ENCODE measurements at places on chromosomes 6 and 20. TPM values are rescaled to one million over a fixed set of nuclear protein-coding genes. Genes with fewer than 3 reads are reported as not detected.

Gene TAP1
- 274 TPM for polyA plus RNA-seq

Gene ASIP
- not detected for polyA plus RNA-seq

Gene SLC2A4RG
- 4.6 TPM for polyA plus RNA-seq

Gene NOP56
- polyA plus RNA-seq, result 89.0 TPM

Gene FBXO30
- polyA plus RNA-seq, result 1.3 TPM

- no peak for DNase-seq
These were observed 12.5 kb upstream of the BFSP1 start for GRCh38 chr20:17543531-17544131.

GRCh38 chr6:99434702-99435530, 9.8 kb upstream of the PNISR start:
- no peak for DNase-seq

- no peak for DNase-seq
These were observed 323.6 kb downstream of the CD83 start for GRCh38 chr6:14440940-14441781.

DNA sequence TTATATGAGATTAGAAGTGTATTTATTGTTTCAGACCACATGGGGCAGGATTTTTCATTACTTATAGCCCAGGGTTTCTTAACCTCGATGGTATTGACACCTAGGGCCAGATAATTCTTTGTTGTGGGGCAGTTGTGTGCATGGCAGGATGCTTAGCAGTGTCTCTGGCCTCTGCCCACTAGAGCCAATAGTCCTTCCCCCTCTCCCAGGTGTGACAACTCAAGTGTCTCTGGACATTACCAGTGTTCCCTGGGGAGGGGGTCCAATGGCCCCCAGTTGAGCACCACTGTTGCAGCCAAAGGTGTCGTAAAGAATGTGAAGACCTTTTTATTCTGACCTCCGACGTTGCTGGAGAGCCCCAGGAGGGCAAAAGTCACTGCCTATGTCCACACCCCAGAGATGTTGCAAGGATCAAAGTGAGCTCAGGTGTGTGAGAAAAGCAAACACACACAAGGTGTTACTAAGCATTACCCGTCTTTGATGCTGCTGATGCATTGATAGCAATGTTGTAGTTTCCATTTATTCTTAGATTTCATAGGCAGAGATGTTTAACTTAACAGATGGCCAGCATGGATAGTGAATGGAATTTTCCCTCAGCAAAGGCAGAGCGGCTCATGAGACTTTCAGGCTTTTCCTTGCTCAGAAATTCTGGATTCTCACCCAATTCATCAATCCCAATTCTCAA, 22.2 kb downstream of the BANF2 start:
- no peak for DNase-seq

- no peak for DNase-seq
These were observed 42.2 kb downstream of the PRND start for GRCh38 chr20:4763723-4764510.

- DNase-seq, result no peak
These were observed 57.1 kb upstream of the NNAT start for GRCh38 chr20:37463726-37464494.

DNA sequence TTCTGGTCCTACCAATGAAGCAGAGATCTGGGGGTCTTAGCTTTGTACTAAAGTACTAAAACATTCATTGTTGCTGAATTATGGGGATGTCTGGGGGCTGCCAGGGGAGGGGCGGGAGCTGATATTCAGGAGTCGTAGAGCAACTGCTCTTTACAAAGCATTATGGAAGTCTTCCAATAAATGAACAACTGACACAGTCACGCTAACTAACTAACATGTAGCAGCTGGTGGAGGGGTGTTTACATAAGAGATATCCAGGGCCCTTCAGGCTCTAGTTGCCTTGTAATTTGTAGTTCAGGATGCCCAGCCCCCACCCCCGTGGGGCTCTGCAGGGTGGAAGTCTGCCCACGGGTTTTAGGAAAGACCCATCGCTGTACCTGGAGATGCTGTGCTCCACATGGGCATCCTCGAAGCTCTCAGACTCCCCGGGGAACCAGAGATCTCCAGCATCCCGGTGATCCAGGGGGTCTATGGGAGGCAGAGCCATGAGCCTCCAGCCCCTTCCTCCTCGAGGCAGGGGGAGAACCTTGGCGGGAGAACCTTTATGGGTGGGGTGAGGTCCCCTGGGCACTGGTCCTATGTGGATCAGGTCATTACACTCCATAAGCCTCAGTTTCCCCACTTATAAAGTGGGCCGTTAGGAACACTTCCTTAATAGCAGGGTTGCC, 3.4 kb downstream of the TREM2 start:
- DNase-seq, result no peak

GRCh38 chr20:44965651-44966029, 672 bp upstream of the STK4 start:
- DNase-seq, result no peak

GRCh38 chr6:45424451-45424861, 46.7 kb upstream of the SUPT3H start:
- no peak for DNase-seq

DNA sequence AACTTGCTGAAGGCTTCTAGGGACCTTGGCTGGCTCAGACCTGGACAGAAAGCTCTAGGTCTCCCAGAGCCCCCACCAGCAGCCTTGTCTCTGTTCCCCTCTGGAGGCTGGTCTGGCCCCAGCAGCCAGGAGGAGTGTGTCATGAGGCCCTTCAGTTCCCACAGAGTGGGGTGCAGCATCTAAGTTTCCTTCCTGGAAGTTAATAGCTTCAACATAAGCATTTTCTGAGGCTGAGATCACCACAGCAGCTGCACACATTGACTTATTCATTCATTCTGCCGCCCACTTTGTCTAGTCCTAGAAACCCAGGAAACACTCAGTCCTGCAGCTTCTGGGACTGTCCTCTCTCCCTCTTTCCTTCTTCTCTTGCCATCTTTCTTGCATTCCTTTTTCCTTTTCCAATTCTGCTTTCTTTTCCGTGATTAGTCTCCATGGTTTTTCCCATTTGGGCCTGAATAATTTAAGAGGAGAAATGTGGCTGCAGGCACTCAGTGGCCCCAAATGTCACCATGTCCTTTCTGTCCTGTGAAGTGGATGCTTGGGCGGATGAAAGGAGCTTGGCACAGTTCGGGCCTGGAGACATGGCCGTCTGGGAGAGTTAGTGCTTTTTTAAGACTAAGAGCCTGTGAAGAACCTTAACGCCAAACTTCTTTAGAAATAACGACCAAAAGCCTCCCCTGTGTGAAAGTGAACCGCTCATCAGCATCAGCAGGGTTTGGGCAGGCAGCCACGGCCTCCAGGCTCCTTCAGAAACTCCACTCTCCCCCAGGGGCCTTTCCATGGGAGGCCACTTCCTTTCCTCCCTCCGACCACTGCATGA, 31.0 kb upstream of the PCMTD2 start:
- DNase-seq, result no peak

DNA sequence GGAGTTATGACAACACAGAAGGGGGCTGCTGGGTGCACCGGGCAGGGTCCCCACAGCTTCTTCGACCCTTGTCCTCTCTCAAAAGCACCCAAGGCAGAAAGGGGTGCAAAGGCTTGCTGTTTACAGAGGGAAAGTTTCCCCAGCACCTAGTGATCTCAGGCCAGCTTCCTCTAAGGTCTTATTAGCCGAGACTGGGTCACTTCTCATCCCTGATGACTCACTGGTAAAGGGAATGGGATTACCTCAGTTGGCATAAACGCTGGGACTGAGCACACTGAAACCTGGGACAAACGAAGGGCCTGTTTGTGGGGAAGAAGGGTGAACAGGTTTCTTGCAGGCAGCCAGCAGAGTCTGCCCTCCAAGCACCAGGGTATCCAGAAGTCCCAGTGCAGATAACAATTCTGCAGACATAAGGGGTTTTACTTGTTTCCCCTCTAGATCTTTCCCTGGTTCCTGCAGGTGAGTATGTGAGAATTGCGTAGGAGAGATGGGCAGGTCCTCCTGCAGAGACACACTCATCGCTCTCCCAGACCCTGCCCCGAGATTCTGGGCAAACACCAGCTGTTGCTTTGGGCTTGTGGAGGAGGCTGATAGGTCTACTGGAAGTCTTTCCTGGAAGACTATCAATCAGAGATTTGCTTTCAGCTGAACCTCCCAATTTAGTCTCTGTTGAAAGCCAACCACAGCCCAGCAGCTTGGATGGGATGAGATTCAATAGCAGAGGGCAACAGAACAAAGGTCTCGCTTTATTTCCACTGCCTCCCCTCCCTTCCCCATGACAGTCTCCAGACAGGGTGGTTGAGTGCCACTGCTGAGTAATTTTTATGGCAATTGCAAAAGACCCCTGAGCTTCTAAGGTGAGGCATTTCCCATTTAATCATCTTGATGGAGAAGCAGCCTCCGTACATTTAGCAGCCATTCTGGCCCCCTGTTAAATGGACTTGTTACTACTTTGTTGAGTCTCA, 25.7 kb downstream of the KCNG1 start:
- no peak for DNase-seq

Measured in naive thymus-derived CD4-positive, alpha-beta T cell (primary cell).